ENCODE measurements at places on chromosomes 3 and 15. TPM values are rescaled to one million over a fixed set of nuclear protein-coding genes. Genes with fewer than 3 reads are reported as not detected.

Gene CSPG5
- total RNA-seq, result 0.56 TPM

Gene SUCNR1
- not detected for total RNA-seq

Gene CLSTN2
- 0.08 TPM for total RNA-seq

Gene ZNF620
- 8.5 TPM for total RNA-seq

Gene LRRC31
- total RNA-seq, result not detected

Gene CYP11A1
- 0.30 TPM for total RNA-seq

Gene SLC9A9
- total RNA-seq, result 2.1 TPM

Gene GOLGA6L4
- total RNA-seq, result 0.66 TPM

Gene ZMAT3
- total RNA-seq, result 10.6 TPM

Gene BCL2A1
- total RNA-seq, result 91.4 TPM

Gene CLDN16
- total RNA-seq, result not detected

Gene LTF
- not detected for total RNA-seq

Gene PRR20G
- total RNA-seq, result not detected

Gene SLC2A2
- not detected for total RNA-seq

Gene ZNF662
- 5.3 TPM for total RNA-seq

Gene KIAA1143
- total RNA-seq, result 47.7 TPM

Gene ROPN1
- total RNA-seq, result not detected

Gene EFCAB12
- total RNA-seq, result 0.24 TPM

Gene MBD4
- 48.2 TPM for total RNA-seq

Gene AGBL1
- total RNA-seq, result not detected

Gene MYEF2
- 17.6 TPM for total RNA-seq

Gene FANCD2
- 80.9 TPM for total RNA-seq

Gene LRTM1
- not detected for total RNA-seq

Gene NEO1
- total RNA-seq, result 4.7 TPM

Gene ISL2
- 0.22 TPM for total RNA-seq

Gene IL1RAP
- total RNA-seq, result 7.3 TPM

Gene CRABP1
- total RNA-seq, result not detected

Gene LPP
- total RNA-seq, result 15.3 TPM

Gene NR2F2
- not detected for total RNA-seq

Gene NEDD4
- total RNA-seq, result 15.4 TPM

Gene LEKR1
- total RNA-seq, result 0.74 TPM

Gene PLA2G4E
- not detected for total RNA-seq

Gene GUCA1C
- total RNA-seq, result not detected

Gene GPR62
- total RNA-seq, result not detected

Gene TF
- 0.02 TPM for total RNA-seq

Gene LRRIQ4
- total RNA-seq, result 0.49 TPM

Gene ANKRD63
- not detected for total RNA-seq

Gene FGF7
- not detected for total RNA-seq

Gene PPP2R3A
- 0.49 TPM for total RNA-seq

Data from activated naive CD8-positive, alpha-beta T cell treated with anti-CD3 and anti-CD28 coated beads for 36 hours (primary cell).